ENCODE measurements at places on chromosomes 4 and X.

DNA sequence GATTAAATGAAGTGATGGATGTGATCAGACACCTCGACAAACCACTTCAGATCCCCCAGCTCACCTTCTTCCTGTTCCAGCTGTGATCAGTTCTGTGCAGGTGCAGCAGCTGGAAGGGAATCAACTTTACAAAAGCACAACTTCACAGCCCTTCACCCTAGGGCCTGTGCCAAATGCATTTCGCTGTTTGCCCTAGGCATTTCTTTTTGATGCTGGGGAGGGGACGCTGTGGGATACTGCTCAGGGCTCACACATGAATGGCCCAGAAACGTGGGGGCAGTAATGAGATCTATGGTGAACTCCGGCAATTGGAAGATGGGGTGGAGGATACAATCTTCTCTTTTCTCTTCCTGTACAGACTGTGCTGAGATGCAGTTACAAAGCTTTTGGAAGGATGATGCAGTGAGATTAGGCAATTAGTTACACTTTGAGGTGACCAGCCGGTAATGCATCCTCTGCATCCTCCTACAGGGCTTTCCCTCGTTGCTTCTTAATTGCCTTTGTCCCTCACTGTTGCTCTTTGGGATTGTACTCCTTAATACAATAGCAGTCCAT is 215.1 kb upstream of the PITX2 start:
- no peak for DNase-seq

GRCh38 chrX:41580423-41581064 is 108.2 kb upstream of the GPR34 start:
- no peak for DNase-seq

DNA sequence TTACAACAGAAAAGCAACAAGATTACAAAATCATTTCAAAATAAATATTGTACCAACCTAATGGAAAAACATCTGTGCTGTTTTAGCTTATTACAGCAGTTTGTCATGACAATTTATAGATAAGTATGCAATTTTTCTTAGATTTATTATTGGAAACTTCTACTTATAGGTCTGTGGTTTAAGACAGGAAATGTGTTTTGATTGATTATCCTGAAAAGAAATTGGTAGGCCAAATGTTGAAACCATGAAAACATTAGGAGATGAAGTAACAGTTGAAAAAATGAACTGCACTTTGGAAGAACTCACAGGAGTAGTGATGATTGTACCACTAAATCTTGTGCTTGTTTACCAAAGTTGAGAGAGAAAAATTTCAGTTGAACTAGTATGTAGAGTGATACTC is 162.2 kb upstream of the GIMD1 start:
- DNase-seq = no peak

- no peak for DNase-seq
Measured at GRCh38 chr4:89579771-89580170, 257.2 kb downstream of the SNCA start.

DNA sequence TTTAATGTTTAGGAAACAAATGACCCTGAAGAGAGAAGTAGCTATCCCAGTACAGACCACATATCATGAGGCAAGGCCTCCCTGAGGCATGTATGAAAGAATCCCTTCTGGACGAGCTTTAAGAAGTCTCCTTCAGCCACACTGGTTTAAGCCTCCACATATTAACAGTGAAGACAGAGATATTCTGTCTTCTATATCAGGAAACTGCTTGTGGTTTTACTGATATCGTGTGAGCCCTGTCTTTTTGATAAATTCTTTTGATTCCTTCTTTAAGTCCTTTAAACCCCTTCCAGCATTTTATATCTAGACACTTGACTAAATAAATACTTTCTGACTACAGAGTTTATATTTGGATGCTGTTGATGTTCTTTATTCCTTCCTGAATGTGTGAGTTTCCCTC is 45.9 kb upstream of the GPC4 start:
- DNase-seq = no peak

DNA sequence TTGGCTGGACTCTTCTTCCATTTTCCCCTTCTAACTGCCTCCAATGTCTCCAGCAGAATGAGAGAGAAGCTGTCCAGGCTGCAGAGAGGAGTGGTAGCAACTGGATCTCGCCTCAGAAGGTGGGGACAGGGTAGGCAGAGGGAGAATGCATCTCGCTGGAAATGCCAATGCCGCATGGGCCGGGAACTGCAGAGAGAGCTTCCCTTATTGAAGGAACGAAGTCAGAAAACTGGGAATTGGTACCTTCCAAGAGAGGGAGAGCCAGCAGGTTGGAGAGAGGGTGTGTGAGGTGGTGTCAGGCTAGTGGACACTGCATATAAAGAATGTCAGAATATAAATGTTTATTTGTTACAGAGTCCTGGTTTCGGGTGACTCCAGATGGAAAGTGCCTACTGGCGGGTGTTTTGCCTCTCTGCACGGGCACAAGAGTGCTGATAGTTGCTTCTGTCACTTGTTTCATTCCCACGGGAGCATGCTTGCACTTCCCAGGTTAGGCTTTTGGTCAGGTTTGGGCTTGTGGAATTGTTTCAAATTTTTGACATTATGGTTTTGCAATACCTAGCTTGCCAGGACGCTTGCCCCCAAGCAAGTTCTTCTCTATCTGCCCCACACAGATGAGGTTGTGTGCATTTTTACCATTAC is 156.8 kb upstream of the STS start:
- DNase-seq = no peak

DNA sequence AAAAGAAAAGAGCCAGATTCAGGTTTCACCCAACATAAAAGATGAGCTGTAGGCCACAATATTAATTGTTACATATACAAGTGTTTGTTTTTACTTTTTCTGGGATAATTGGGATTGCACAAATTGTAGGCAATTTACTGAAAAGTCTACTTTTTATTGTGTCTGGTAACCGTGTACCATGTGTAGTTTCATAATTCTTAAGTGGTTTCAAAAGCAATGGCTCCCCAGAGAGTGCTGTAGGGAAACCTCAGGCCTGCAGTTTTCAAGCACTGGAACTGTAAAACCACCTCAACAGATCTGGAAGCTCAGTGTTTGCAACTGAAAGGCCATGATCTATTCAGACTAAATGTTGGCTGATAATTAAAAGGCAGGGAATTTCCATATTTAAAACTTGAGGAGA is 53.9 kb upstream of the MMAA start:
- DNase-seq = no peak
